Memory B cell (primary cell): ENCODE measurements at places on chromosomes 5 and 9.

- H3K4me3 ChIP-seq = no peak overlapping the region
- H3K36me3 ChIP-seq = no peaks in the 10 kb centered on the region
- no peak for DNase-seq
- H3K27me3 ChIP-seq = peaks cover 3% of the 10 kb centered on the region
- H3K4me1 ChIP-seq = no peaks in the 10 kb centered on the region
Measured at GRCh38 chr5:113338628-113339027, 96.2 kb downstream of the TSSK1B start.

- H3K4me3 ChIP-seq = no peak overlapping the region
- H3K4me1 ChIP-seq = no peaks in the 10 kb centered on the region
- H3K27ac ChIP-seq = no peak overlapping the region
Measured at GRCh38 chr9:17894501-17895160, 315.8 kb downstream of the SH3GL2 start.

GRCh38 chr9:96458226-96458625 is 8.3 kb downstream of the HABP4 start:
- H3K27ac ChIP-seq = no peak overlapping the region
- DNase-seq = no peak
- H3K4me1 ChIP-seq = peaks cover 2% of the 10 kb centered on the region
- no peak overlapping the region for H3K4me3 ChIP-seq

DNA sequence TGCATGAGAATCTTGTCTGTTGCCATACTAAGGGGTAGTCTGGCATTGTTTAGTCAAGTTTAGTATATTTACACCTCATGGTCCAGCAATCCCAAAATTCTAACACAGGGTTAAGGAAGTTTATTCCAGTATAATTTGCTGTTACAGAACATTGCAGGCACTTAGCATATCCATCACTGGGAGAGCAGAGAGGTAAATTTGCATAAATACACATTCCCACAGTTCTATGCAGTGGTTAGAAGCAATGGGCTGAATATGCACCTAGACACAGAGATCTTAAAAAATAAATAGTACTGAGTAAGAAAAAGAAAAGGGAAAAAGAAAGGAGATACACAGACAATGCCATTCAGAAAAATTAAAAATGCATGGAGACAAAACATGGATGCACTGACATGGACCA is 692.3 kb upstream of the MEF2C start:
- H3K27ac ChIP-seq = no peak overlapping the region
- no peaks in the 10 kb centered on the region for H3K27me3 ChIP-seq
- no peak for DNase-seq
- H3K4me3 ChIP-seq = no peak overlapping the region
- H3K36me3 ChIP-seq = no peaks in the 10 kb centered on the region

- no peaks in the 10 kb centered on the region for H3K36me3 ChIP-seq
- no peak within 1 kb of the TSS for H3K27ac ChIP-seq
- peaks cover 3% of the 10 kb centered on the region for H3K27me3 ChIP-seq
- peaks cover 2% of the 10 kb centered on the region for H3K4me1 ChIP-seq
- no peak within 1 kb of the TSS for H3K4me3 ChIP-seq
Measured at GRCh38 chr5:55102348-55102747, at the start of gene GZMA. Gene GZMA (plus strand): TSS chr5:55102646. CDS start chr5:55102683, 37 bp downstream.

- no peak overlapping the region for H3K4me3 ChIP-seq
- peaks cover 10% of the 10 kb centered on the region for H3K27me3 ChIP-seq
- no peak for DNase-seq
- no peaks in the 10 kb centered on the region for H3K4me1 ChIP-seq
- H3K36me3 ChIP-seq = no peaks in the 10 kb centered on the region
Measured at GRCh38 chr9:21607576-21607975, 125.5 kb upstream of the IFNE start.

- peak overlapping the region; percentile 84 for H3K27ac ChIP-seq
- DNase-seq = no peak
- H3K4me3 ChIP-seq = peak overlapping the region; percentile 96
- H3K27me3 ChIP-seq = no peaks in the 10 kb centered on the region
- H3K36me3 ChIP-seq = peaks cover 6% of the 10 kb centered on the region
- H3K4me1 ChIP-seq = peaks cover 4% of the 10 kb centered on the region
Measured at GRCh38 chr5:34008802-34009201, 952 bp upstream of the AMACR start.

- no peaks in the 10 kb centered on the region for H3K4me1 ChIP-seq
- H3K36me3 ChIP-seq = no peaks in the 10 kb centered on the region
- no peak for DNase-seq
- peaks cover 2% of the 10 kb centered on the region for H3K27me3 ChIP-seq
- H3K27ac ChIP-seq = no peak overlapping the region
- H3K4me3 ChIP-seq = no peak overlapping the region
Measured at GRCh38 chr5:35745660-35746059, 111.0 kb upstream of the IL7R start.

DNA sequence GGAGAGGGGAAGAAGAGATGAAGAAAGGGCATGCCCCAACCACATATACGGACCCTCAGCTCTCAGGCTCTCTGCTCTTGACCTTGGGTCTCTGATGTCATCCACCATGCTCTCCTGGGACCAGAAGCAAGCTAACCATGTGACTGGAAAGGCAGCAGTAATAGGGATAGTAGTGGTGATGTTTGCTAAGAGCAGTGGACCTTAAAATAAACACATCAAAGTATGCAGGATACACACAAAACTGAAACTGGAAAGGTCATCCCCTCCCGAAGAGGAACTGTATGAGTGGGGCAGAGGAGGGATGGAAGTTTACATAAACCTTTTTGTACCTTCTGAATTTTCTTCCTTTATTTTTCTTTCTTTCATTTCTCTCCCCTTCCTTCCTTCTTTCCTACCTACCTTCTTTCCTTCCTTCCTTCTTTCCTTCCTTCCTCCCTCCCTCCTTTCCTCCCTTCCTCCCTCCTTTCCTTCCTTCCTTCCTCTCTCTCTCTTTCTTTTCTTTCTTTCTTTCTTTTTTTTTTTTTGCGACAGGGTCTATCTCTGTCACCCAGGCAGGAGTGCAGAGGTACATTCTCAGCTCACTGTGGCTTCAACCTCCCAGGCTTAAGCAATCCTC is 8.1 kb upstream of the PTPN3 start:
- no peak overlapping the region for H3K27ac ChIP-seq
- no peaks in the 10 kb centered on the region for H3K36me3 ChIP-seq
- no peak overlapping the region for H3K4me3 ChIP-seq
- peaks cover 8% of the 10 kb centered on the region for H3K27me3 ChIP-seq

- no peaks in the 10 kb centered on the region for H3K27me3 ChIP-seq
- H3K27ac ChIP-seq = no peak overlapping the region
- no peak overlapping the region for H3K4me3 ChIP-seq
- DNase-seq = no peak
- H3K36me3 ChIP-seq = no peaks in the 10 kb centered on the region
Measured at GRCh38 chr9:16824545-16825330, 45.7 kb downstream of the BNC2 start.

GRCh38 chr5:169507051-169507450 is 76.5 kb upstream of the SPDL1 start:
- DNase-seq = no peak
- no peaks in the 10 kb centered on the region for H3K4me1 ChIP-seq
- no peak overlapping the region for H3K4me3 ChIP-seq

DNA sequence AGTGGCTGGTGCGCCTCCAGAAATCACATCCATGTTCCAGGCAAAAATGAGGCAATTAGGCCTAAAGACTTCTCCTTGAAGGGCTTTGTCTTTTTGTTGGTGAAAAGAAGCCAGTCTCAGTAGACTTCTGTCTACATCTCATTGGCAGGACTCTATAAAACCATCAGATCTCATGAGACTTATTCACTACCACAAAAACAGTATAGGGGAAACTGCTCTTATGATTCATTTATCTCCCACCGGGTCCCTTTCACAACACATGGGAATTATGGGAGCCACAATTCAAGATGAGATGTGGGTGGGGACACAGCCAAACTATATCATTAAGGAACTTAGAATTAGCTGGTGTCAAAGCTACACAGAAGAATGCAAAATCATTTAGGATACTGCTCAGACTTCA is 77.7 kb upstream of the SNX2 start:
- H3K36me3 ChIP-seq = peaks cover 3% of the 10 kb centered on the region
- H3K27me3 ChIP-seq = no peaks in the 10 kb centered on the region
- peak overlapping the region; percentile 49 for H3K4me3 ChIP-seq
- peaks cover 38% of the 10 kb centered on the region for H3K4me1 ChIP-seq

- DNase-seq = no peak
- H3K27ac ChIP-seq = no peak overlapping the region
- H3K4me1 ChIP-seq = peaks cover 16% of the 10 kb centered on the region
- H3K4me3 ChIP-seq = no peak overlapping the region
Measured at GRCh38 chr5:79243224-79243623, 7.3 kb downstream of the JMY start.

GRCh38 chr5:92801911-92802310 is 779.1 kb downstream of the NR2F1-AS1 start:
- DNase-seq = no peak
- H3K27me3 ChIP-seq = no peaks in the 10 kb centered on the region
- no peaks in the 10 kb centered on the region for H3K4me1 ChIP-seq
- H3K36me3 ChIP-seq = no peaks in the 10 kb centered on the region
- no peak overlapping the region for H3K4me3 ChIP-seq

DNA sequence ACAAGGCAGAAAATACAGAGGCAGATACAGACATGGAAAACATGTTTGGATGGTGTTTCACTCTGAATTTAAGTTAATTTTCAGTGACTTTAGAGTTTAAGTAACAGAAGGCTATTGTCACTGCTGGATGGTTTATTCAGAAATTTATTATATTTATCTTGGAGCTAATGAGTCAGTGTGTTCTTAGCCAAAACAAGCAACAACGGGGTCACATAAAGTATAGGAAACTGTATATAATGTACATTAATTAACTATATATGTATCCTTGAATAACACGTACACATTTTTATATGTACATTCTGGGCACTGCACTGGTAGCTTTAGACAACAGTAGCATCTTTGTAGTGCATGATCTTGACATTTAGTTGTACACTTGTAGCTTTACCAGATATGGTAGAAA is 30.7 kb downstream of the CYLC2 start:
- no peaks in the 10 kb centered on the region for H3K27me3 ChIP-seq
- no peaks in the 10 kb centered on the region for H3K4me1 ChIP-seq
- no peaks in the 10 kb centered on the region for H3K36me3 ChIP-seq
- H3K27ac ChIP-seq = no peak overlapping the region
- DNase-seq = no peak

GRCh38 chr5:125480911-125481310 is 734.5 kb upstream of the ZNF608 start:
- no peaks in the 10 kb centered on the region for H3K36me3 ChIP-seq
- H3K4me1 ChIP-seq = peaks cover 6% of the 10 kb centered on the region
- DNase-seq = no peak
- H3K27me3 ChIP-seq = peaks cover 2% of the 10 kb centered on the region
- no peak overlapping the region for H3K27ac ChIP-seq

DNA sequence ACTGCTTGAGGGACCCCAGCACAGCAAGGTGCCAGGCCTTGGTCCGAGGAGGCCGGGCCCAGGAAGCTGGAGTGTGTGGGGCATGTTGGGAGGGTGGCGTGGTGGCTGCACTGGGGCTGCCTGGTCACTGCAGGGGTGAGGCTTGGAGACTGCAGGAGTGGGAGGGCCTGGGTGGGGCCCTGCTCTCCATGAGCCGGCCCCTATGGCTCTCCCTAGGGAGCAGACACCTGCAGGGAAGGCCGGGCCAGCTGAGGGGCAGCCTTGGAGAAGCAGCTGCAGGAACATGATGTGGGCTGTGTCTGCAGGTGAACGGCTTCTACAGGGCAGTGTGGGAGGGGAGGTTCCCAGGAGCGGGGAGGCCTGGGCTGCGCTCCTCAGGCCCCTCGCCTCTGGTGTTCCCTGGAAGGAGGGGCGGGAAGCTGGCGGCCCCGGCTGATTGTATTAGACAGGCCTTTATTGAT is 41.7 kb upstream of the TMEM250 start:
- H3K27me3 ChIP-seq = peaks cover 9% of the 10 kb centered on the region
- no peaks in the 10 kb centered on the region for H3K4me1 ChIP-seq
- no peak overlapping the region for H3K4me3 ChIP-seq
- no peak for DNase-seq
- peaks cover 3% of the 10 kb centered on the region for H3K36me3 ChIP-seq
- no peak overlapping the region for H3K27ac ChIP-seq

DNA sequence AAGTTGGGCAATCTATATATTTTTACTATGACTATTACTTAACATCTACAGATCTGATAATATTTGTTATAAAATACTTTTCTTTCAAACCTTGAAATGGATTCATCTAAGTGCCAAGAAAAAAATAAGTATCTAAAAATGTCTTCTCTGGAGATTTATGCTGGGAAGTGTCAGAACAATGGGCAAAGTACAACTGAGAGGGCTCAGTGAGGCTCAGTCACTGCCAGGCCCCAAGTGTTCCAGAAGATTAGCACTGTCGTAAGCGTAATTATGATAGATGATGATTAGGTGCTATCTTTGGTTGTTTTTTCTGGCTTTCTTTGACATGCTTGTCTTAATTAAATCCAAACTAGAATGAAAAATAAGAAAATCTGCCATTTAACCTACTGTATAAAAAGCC is 72.2 kb upstream of the ADAMTS19 start:
- no peak overlapping the region for H3K27ac ChIP-seq
- H3K4me1 ChIP-seq = no peaks in the 10 kb centered on the region
- DNase-seq = no peak
- H3K36me3 ChIP-seq = no peaks in the 10 kb centered on the region
- no peak overlapping the region for H3K4me3 ChIP-seq

DNA sequence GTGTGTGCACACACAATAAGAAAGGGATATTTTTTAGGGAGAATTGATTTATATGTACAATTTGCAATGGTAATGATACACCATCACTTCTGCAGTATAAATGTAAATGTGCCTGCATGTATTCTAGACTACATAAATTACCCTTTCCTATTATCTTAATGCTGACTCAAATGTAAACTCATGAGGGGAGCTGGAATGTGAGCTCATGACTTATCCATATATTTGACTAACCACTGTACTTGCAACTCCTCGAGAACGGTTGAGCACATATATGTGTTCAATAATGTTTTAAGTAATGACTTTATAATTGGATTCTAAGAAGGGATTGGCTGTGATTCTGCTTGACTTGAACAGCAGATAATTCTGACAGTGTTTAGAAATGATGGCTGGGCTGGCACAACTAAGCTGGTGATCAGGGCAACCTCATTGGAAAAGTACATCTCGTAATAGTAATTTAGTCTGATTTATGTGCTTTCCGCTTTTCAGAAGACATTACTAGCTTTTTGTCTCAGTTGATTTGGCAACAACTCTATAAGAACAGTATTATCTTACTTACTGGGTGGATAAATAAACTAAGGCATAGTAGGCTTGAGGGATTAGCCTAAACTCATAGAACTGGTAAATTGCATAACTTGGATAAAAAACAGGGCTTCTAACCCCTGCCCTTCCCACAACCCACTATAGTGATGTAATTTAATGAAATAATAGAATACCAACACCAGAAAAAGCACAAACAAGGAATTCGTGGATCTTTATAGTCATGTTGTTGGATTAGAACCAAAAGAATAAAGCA is 130.2 kb upstream of the SPEF2 start:
- H3K36me3 ChIP-seq = no peaks in the 10 kb centered on the region
- no peaks in the 10 kb centered on the region for H3K4me1 ChIP-seq
- DNase-seq = no peak
- H3K27ac ChIP-seq = no peak overlapping the region
- no peak overlapping the region for H3K4me3 ChIP-seq
- H3K27me3 ChIP-seq = no peaks in the 10 kb centered on the region

GRCh38 chr5:113524927-113525326 is 11.4 kb downstream of the YTHDC2 start:
- peaks cover 12% of the 10 kb centered on the region for H3K4me1 ChIP-seq
- H3K27ac ChIP-seq = peak overlapping the region; percentile 70
- peak; percentile 22 for DNase-seq
- H3K36me3 ChIP-seq = peaks cover 10% of the 10 kb centered on the region

GRCh38 chr9:94108584-94108983 is 24.3 kb downstream of the PTPDC1 start:
- no peak overlapping the region for H3K27ac ChIP-seq
- no peaks in the 10 kb centered on the region for H3K4me1 ChIP-seq
- DNase-seq = no peak

- H3K27me3 ChIP-seq = peaks cover 12% of the 10 kb centered on the region
- DNase-seq = no peak
- H3K4me1 ChIP-seq = no peaks in the 10 kb centered on the region
- no peak overlapping the region for H3K27ac ChIP-seq
- no peaks in the 10 kb centered on the region for H3K36me3 ChIP-seq
Measured at GRCh38 chr5:148970228-148970627, 92.6 kb downstream of the SH3TC2 start.
